Stimulated activated CD8-positive, alpha-beta memory T cell treated with anti-CD3 and anti-CD28 coated beads, Interleukin-7, amount 100 ng/mL, for 1 hour (primary cell): ENCODE measurements at places on chromosomes 5 and 9.

DNA sequence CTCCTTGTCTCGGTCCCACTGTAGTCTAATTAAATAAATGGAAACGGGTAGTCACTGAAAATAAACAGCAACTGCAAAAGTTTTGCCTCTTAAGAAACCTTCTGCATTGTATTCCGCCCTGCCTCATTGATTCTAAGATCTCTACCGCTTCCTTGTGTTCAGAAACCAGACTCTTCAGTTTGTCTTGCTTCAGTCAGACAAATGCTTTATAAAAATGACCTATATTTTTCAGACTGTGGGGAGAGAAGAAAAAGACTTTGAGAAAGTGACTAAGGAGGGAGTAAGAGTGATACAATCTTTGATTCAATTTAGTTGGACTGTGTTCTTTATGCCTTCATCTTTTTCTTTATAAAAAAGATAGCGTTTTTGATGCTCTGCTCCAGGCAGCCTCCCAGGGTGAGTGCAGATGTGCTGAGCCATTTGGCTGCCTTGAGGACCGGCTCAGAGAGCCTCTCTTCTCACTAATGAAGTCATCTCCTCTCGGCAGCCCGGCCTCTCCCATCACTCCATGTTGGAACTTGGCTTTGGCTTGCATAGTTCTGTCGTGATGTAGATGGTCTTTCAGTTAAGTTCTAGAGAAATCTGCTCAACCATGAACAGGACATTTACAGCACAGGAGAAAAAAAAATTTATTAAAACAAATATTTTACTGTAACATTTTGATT, 4.0 kb upstream of the VCAN start:
- DNase-seq: no peak

GRCh38 chr5:176166427-176166826, 71.8 kb upstream of the SIMC1 start:
- DNase-seq: no peak

- no peak for DNase-seq
These were observed 27.5 kb downstream of the DYNC2I2 start for GRCh38 chr9:128629136-128629535.

- DNase-seq: no peak
These were observed 81.0 kb downstream of the KCNT1 start for GRCh38 chr9:135782946-135783345.
